Posterior vena cava (tissue), 2 donors: ENCODE measurements at places on chromosomes 4 and X. TPM values are rescaled to one million over a fixed set of nuclear protein-coding genes. Genes with fewer than 3 reads are reported as not detected.

MTTP gene
- not detected for total RNA-seq

FRMPD3 gene
- 1.0 TPM for total RNA-seq

SH3TC1 gene
- total RNA-seq = 45.1 TPM

WDR17 gene
- total RNA-seq = 3.0 TPM

DBET gene
- not detected for total RNA-seq

ACE2 gene
- total RNA-seq = 1.0 TPM

GRCh38 chr4:121242188-121242750, 78.1 kb upstream of the TNIP3 start:
- no peak for DNase-seq

DNA sequence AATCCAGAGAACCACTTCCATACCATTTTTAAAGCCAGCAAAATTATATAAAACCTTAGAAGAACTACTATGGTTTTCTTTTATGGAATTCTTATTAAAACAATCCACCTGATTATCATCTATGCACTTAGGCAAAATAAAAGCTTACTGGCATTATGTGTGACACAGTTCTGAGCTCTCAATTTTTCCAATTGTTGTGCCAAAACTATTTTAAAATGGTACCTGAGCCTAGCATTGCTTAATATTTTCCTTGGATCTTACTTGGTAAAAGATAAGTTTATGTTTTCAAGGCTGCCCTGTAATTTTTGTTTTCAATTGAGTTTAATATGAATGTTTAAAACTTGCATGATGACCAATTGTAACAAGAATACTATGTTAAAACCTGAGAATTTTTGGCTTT, 201.3 kb downstream of the MAD2L1 start:
- DNase-seq = no peak

DNA sequence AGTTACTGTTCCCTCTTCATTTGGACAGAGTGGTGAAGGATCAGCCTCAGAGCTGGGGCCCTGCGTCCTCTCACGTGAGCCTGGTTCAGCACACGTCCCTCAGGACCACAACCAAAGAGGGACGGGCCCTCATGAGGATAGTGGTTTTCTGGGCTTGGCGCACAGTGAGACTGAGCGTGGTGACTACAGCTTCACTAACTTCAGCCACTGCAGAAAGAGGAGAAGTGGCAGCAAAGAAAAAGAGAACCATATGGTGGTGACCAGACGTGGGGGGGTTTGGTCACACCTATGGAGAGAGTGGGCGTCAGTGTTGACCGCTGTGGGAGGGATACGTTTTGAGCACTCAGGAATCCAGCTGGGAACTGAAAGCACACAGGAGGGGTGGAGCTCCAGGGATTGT, 21.8 kb upstream of the TNIP3 start:
- no peak for DNase-seq

GRCh38 chr4:140372751-140373327, 607 bp upstream of the SCOC start:
- DNase-seq = no peak

GRCh38 chrX:56788717-56789122, 59.7 kb downstream of the NBDY start:
- peak; percentile 59 for DNase-seq

- no peak for DNase-seq
Observed at GRCh38 chr4:81164126-81164525, 50.9 kb downstream of the PRKG2 start.

DNA sequence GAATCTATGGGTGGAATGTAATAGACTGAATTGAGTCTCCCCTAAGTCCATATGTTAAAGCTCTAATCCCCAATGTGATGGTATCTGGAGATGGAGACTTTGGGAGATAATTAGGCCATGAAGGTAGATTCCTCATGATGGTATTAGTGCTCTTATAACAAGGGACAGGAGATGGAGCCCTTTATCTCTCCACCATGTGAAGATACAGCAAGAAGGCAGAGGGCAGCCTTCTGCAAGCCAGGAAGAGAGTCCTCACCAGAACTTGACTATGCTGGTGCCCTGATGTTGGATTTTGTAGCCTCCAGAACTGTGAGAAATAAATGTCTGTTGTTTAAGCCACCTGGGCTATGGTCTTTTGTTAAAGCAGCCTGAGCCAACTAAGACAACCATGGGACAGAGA, 76.4 kb upstream of the F8A3 start:
- no peak for DNase-seq

DNA sequence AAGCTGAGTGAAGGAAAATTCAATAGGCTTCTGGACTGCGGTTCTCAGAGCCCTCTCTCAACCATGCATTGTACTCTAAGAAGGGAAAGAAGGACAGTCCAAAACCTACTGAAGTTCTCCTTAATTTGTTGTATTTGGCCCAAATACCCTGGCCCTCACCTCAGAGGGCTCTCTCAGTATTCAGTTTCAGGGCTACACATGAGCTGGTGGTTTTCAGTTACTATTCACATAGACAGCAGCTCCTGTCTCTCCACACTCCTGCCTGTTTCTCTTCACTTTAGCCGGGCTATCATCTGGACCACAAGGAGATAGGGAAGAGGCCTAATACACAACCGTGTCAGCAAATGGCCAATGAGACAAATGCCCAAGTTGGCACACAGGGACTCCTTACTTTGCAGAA, 66.0 kb downstream of the ATG4A start:
- no peak for DNase-seq

DNA sequence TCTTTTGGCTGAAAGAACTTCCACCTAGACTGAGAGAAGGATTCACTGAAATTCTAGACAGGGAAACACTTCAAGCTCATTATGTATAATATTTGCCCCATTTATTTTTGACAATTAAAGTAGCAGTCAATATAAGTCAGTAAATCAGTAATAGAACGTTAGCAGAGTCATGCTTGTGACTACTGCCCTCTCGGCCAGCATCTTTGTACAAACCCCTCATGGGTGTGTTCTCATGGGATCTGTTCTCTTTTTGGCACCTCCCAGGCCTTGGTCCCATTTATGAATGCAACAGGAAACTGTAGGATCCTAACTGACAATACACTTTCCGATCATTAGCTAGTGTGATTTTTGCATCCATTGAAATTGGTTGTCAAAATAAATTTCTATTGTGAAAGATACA, 2.9 kb downstream of the MSL3 start:
- DNase-seq = no peak

- no peak for DNase-seq
Observed at GRCh38 chrX:47849778-47850177, 13.1 kb downstream of the ZNF81 start.

- no peak for DNase-seq
Observed at GRCh38 chr4:139540161-139540560, 15.9 kb downstream of the SETD7 start.

GRCh38 chr4:150862829-150863228, 152.3 kb downstream of the LRBA start:
- DNase-seq = no peak

DNA sequence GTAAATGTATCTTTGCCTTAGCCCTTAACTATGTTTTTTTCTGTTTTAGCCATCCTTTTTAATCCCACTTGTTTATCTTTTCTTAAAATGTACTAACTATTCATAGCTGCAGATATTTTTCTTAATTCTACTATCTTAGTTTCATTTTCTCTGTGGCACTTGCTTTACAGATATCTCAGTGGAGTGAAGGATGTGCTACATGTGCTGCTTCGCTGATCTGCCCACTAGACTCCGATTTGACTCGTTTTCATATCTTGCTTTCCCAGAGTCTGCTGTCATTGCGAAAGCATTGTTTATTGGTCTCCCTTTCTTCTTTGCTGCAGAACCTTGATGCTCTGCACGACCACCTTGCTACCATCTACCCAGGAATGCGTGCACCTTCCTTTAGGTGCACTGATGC, 30.6 kb downstream of the GUCY1B1 start:
- DNase-seq = no peak

GRCh38 chr4:53908661-53909078, 155.7 kb downstream of the CHIC2 start:
- DNase-seq = no peak

GRCh38 chr4:3452376-3452775, 10.6 kb downstream of the HGFAC start:
- no peak for DNase-seq

- no peak for DNase-seq
Observed at GRCh38 chr4:148982200-148982599, 540.0 kb upstream of the NR3C2 start.
